DMS79 treated with DMSO at 0.1 percent for 48 hours (cell line): ENCODE measurements at places on chromosomes 11 and 22.

- DNase-seq = no peak
Observed at GRCh38 chr11:129427816-129428406, 52.3 kb downstream of the BARX2 start.

GRCh38 chr11:120881596-120881995 is 142.3 kb upstream of the TBCEL start:
- no peak for DNase-seq

- DNase-seq = peak; percentile 45
Observed at GRCh38 chr11:35419184-35419829, at the start of gene SLC1A2. Gene SLC1A2, minus strand, starts transcription at chr11:35419558. Its CDS starts 592 bp downstream, at chr11:35418966.

GRCh38 chr11:73330569-73331093 is 22.6 kb downstream of the ARHGEF17 start:
- DNase-seq = no peak

DNA sequence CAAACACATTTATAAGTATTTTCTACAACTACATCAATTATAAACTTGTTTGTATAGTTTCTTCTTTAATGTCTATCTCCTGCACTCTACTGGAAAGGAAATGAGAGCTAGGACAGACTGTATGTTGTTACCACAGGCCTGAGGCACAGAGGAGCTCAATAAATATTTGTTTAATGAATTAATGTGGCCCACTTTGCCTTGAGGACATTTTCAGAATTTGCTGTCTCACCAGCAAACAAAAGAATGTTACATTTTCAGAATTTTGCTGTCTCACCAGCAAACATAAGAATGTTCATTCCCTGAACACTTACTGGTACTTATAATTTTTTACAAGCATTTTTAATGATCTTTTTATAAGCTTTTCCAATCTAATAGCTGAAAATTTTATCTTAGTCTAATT is 41.9 kb upstream of the WNT7B start:
- no peak for DNase-seq
